ENCODE measurements at places on chromosomes 11 and 22.
A peak's percentile ranks its signal among the peaks of the same experiment; 100 is the strongest.

GRCh38 chr22:48277868-48278581 lies 1515.6 kb downstream of the TBC1D22A start:
- no peak for DNase-seq

DNA sequence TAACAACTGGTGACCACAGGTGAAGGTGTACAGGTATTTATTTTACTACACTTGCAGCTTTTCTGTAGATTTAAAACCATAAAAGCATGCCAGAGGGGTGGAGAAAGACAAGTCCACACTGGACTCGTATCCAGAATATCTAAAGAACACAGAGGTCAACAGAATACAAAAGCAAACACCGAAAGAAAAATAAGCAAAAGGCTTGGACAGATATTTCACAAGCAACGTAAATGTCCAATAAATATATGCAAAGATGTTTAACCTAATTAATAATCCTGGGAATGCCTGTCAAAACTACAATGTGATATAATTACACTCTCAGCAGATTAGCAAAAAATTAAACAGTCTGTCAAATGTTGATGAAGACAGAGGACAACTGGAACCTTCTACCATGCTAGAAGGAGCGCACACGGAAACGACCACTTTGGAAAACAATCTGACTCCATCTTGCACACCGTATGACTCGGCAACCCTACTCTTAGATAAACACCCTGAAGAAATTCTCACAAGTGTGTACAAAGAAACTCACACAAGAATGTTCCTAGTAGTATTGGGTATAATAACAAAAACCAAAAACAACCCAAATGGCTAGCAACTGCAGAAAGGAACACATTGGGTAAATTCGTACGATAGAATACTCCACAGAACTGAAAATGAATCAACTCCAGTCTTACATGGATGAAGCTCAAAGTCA lies 27.2 kb downstream of the GNB1L start:
- no peak for DNase-seq

GRCh38 chr22:17477391-17477833 lies 85.9 kb upstream of the SLC25A18 start:
- no peak for DNase-seq

DNA sequence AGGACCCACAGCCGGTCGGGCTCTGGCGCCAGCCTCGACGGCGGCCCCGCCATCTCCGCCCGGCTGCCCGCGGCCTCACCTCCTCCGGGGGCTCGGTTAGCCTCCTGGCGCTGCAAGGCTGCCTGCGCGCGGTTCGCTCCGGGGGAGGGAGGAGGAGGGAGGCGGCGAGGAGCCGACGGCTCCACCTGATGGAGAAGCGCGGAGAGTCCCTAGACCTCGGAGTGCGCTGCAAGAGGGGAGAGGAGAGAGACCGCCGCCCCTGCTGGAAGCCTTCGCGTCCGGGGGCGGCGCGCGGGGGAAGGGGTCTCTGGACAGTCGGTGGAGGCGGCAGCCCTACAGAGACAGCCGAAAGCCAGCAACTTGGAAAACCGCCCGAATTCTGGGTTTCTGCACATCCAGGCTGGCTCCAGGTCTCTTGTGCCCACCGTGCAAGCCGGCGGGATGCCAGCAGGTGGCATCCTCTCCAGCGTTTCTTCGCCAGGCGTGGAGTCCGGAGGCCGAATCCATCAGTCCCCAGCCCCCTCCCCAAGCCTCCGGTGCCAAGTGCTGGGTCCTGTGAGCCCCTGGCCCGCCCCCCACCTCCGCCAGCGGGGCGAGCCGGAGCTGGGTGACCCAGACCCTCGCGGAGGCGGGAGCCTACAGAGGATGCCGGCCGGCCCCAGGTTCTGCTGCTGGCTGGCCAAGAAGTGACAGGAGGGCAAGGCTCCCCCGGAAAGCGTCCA lies 2.9 kb upstream of the KIRREL3 start:
- DNase-seq, result peak; percentile 90

GRCh38 chr11:117513666-117514065 lies 186.0 kb downstream of the CEP164 start:
- no peak for DNase-seq

GRCh38 chr11:587978-588380 lies 11.7 kb downstream of the PHRF1 start:
- DNase-seq, result no peak

- DNase-seq, result no peak
Observed at GRCh38 chr11:7050191-7050590, 29.9 kb downstream of the NLRP14 start.

GRCh38 chr22:49936018-49936972 lies 17.9 kb downstream of the CRELD2 start:
- DNase-seq, result peak; percentile 88

DNA sequence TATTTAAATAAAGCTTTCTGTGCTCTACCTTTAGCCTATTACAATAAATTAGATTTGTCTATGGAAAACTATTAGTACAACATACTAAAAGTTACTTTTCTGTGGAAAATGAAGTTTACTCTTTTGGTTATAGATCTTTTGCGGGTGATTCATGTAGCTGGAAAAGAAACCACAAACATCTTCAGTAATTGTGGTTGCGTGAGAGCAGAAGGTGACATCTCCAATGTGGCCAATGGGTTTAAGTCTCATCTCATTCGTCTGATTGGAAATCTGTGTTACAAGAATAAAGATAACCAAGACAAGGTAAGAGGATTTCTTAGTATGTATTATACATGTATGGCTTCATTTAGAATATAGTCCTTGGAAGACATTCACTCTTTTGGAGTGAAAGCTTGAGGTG lies 68.6 kb downstream of the ATXN10 start:
- no peak for DNase-seq

DNA sequence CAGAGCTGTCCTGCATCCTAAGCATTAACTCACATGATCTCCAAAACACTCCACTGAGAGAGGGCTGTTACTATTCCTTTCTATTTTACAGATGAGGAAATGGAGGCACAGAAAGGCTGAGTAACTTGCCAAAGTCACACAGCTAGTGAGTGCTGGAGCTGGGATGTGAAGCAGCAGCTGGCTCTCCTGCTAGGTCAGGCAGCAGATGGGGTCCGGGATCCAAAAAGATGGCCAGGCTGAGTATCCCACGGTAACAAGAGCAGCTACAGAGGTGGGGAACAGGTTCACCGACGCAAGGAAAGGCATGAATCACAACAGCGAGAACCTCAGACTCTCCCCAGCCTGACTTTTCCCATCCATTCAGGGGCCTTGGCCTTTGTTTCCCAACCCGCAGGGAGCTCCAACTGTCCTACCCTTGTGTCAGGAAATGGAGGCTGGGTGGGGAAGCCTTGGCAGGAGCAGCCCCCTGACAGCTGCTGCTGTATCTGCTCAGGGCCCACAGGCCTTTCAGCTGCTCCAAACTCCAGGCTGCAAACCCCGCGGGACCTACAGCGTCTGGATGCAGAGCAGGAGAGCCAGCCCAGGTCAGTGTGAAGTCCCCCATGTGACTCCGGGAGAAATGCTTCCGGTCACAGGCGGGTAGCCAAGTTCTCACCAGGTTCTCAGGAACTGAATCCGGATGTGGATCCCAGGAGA lies 29.5 kb downstream of the DKK3 start:
- DNase-seq, result no peak

- DNase-seq, result no peak
Observed at GRCh38 chr22:38718414-38718813, 12.7 kb downstream of the GTPBP1 start.

GRCh38 chr11:109986488-109986887 lies 106.7 kb upstream of the ZC3H12C start:
- DNase-seq, result no peak

DNA sequence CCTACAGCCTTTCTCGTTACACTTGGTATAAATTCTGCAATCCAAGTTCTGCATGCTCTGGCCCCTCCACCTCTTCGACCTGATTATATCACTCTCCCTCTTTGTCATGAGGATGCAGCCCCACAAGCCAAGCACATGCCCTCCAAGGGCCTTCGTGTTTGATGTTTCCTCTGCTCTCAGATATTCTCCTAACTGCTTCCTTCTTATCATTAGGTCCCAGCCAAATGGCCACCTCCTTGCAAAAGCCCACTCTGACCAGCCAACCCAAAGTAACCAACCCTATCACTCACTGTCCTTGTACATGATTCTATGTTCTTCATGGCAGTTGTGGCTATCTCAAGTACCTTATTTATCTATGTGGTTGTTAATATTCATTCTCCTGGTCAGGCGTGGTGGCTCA lies 38.3 kb upstream of the LRRC55 start:
- no peak for DNase-seq

DNA sequence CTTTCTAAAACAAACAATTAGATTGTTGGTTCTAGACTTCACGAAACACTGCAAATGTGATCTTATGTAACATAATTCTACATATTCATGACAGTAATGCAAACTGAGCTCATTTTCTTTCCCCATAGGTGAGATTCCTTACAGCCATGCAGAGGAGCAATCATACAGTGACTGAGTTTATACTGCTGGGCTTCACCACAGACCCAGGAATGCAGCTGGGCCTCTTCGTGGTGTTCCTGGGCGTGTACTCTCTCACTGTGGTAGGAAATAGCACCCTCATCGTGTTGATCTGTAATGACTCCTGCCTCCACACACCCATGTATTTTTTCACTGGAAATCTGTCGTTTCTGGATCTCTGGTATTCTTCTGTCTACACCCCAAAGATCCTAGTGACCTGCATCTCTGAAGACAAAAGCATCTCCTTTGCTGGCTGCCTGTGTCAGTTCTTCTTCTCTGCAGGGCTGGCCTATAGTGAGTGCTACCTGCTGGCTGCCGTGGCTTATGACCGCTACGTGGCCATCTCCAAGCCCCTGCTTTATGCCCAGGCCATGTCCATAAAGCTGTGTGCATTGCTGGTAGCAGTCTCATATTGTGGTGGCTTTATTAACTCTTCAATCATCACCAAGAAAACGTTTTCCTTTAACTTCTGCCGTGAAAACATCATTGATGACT lies 1.5 kb downstream of the OR9G1 start:
- no peak for DNase-seq

DNA sequence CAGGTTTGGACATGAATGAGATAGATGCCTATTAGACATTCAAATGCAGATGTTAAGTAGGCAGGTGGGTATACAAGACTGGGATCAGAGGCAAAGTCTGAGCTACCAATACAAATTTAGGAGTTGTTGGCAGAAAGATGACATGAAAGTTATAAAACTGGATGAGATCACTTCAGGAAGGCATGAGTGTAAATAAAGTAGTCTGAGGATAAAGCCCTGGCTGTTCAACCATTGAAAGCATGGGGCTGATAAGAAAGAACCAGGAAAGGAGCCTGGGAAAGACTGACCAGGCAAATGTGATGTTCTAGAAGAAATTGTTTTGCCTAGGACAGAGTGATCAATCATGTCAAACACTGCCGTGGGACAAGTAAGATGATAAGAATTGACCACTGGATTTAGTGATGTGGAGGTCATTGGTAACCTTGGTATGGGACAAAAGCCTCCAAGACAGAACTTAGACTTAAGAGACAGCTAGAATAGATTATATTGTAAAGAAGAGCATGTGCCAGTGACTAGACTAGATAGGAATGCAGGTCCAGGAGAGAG lies 98.5 kb downstream of the EHF start:
- no peak for DNase-seq

- DNase-seq, result no peak
Observed at GRCh38 chr11:46277622-46278386, at the start of gene CREB3L1. Gene CREB3L1 (plus strand): TSS chr11:46277662. CDS start chr11:46278112, 450 bp downstream.

DNA sequence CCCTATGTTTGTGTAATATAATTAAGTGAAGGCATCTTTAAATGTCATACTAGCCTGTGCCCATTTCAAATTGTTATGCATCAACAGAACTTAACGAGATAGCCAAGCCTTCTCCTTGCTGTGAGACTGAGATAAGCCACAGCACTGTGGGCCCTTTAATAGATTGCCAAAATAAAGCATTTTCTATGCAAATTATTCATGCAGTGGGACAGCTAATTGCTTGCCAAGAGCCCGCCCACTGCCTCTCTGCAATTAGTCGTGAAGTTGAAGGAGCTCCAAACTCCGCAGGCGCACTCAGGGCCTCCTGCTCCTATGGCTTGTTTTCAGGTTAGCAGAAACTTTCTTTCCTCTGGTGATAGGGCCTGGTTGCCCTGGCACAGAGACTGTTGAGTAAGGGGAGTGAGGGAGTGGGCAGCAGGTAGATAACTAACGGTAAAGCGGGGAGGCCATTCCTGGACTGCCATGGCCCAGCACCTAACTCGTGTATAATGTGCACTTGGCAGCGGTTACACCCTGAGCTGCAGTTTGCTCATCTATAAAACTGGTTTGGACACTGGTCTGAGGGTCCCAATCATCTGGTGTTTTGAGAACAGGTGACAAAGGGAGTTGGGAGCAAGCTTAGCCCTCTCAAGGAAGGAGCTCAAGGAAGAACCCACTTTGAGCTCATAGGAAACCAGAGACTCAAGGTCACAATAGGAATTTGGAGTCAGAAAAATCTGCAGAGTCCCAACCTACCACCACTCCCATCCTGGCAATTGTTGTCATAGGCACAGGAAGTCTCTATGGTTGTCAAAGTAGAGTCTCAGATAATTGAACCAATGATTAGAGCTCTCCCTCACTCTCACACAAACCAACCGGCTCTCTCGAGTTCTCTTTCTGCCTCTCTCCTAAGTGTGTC lies 33.9 kb upstream of the RIC3 start:
- DNase-seq, result no peak

DNA sequence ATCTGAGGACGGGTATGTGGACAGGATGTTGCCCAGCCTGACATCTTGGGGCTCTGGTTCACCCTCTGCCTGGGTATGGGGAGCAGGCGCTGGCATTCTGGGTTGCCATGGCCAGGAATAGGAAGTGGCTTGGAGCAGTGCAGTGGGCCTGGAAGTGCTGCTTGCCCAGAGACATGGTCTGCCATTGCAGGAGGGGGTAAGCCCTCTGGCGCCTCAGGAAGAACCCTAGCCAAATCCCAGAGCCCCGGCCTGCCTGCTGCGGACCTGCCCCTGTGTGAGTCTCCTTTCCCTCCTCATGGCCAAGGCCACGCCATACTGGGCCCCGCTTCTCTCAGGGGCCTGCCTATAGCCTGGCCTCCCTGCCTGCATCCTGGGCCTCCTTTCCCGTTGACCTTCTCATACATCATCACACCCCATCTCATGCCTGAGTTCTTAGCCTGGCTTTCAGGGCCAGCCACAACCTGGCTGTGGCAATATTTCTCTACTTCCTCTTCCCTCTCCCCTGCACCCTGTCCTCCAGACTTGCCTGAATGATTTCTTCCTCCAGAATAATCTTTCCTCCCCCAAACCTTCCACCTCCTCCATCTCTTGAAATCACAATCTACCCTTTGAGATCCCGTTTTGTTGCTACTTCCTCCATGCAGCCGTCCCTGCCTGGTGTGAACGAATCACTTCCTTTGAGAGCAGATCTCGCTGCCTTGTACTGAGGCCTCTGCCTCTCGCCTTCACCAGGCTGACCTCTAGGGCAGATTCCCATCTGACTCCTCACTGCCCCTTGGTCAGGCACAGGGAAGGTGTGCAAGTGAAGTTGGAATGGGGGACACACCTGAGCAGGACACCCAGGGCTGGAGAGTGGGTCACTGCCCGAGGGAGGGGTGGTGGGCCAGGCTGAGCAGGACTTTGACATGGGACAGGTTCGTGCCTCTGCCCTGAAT lies 5.2 kb downstream of the CAPN5 start:
- no peak for DNase-seq
